Stimulated activated CD4-positive, alpha-beta T cell treated with anti-CD3 and anti-CD28 coated beads, Interleukin-4, amount 100 ng/mL, for 1 hour (primary cell): ENCODE measurements at places on chromosomes 2 and 18.

- DNase-seq, result no peak
These were observed 170.7 kb downstream of the CYRIA start for GRCh38 chr2:16494836-16495508.

DNA sequence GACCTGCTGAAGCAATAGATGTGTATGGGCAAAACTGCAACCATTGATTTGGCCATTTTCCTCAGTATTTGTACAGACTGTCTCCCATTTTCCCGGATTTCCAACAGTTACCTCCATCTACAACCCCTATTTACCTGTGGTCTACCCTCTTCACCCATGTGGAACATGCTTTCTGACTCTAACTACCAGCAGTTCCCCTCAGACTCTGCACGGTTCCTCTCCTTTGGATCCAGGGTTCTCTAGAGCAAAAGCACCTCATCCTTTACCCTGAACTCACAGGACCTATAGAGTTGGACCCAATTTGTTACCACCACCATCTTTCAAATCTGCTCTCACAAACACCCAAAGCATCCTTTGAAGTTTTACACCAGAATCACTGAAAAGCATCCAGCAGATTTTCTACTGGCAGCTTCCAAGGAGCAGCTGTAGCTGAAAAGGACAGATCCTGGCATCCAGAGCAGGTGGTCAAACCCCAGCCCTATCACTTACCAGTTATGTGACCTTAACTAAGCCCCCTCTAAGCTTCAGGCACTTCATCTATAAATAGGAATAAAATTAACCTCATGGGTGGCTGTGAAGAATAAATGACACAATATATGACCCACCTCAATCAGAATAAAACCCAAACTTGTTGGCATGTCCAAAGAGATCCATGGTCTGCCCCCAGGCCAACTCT lies 15.3 kb downstream of the CYTIP start:
- no peak for DNase-seq

- no peak for DNase-seq
These were observed 64.7 kb downstream of the KCTD1 start for GRCh38 chr18:26483633-26484032.

GRCh38 chr2:168072626-168073303 lies 174.6 kb downstream of the STK39 start:
- DNase-seq, result no peak

GRCh38 chr2:232333361-232334135 lies 45.0 kb upstream of the ALPP start:
- DNase-seq, result peak; percentile 9

- no peak for DNase-seq
These were observed 19.7 kb upstream of the ARHGAP25 start for GRCh38 chr2:68714866-68715265.

- DNase-seq, result peak; percentile 32
These were observed 11.4 kb upstream of the GALNT5 start for GRCh38 chr2:157245846-157246764.

- DNase-seq, result no peak
These were observed 65.5 kb upstream of the ARHGAP15 start for GRCh38 chr2:143063612-143064200.

DNA sequence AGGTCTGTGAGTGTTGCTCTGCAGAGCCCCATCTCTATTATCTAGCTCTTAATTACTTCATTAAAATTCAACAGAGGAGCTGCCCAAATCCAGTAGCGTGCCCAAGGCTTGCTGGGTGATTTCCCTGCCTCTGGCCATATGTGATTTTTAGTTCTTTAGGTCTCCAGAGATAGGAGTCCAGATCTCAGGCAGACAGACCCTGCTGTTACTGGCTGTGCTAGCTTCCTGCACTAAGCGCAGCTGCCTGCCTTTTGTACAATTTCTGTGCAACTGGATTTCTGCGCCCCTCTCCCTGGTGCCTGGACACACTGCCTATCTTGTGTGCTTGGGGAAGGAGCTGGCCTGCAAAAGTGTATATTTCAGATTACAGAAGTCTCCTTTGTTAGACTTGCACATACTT lies 136.5 kb downstream of the TDRD15 start:
- no peak for DNase-seq
